H7 (cell line): ENCODE measurements at places on chromosomes 2 and 18. TPM values are rescaled to one million over a fixed set of nuclear protein-coding genes. Genes with fewer than 3 reads are reported as not detected.

DNA sequence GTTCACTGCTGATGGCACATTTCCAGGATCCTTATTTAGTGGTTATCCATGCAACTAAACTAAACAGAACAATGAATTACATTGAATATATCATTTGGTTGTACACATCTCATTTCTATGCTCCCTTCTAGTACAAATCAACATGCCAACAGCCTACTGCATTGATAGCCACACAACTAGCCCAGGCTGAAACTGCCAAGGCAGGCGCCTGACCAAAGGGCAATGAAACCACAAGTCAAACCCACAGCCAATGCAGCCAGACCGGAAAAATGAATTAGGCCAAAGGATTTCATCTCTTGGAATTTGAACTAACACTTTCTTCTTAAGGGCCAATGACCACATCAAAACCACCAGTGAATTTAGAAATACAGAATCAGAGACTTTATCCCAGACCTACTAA lies 196.4 kb downstream of the NOL4 start:
- no peak for DNase-seq

DNA sequence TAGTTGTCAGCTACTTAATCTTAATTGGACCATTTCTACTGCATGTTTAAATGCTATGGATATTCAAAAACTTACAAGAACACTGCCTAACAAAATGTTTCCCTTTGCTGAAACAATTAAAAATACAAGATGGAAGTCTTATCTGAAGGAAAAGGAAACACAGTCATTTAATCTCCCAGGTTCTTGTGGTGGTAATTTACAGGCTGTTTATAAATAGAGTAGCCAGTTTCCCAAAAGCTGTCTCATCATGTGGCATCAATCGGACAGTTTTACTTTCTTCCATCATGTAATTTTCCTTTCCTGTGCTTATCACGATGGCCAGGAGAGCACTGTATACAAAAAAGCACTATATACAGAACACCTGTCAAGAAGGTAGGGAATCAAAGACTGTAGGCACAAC lies 368.1 kb downstream of the ZEB2 start:
- no peak for DNase-seq

- DNase-seq: no peak
Observed at GRCh38 chr18:66971960-66972359, 368.1 kb upstream of the CDH19 start.

DNA sequence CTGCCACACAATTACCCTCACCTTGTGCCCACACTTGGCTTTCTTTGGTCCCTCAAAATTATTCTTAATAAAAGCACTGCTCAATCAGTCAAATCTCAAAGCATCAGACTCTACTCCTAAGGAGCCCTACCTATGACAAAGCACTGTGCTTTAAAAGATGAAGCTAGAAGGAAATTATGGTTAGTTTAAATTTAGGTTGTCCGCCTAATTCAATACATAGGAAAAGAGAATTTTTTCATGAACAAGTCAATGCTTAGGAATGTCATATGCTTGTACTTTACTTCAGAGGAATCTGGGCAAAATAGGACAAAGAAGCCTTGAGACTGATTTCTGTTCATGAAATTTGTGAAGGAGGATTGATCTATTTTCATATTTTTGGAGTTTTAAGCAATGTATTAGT lies 726.4 kb upstream of the CDH2 start:
- DNase-seq: no peak

DNA sequence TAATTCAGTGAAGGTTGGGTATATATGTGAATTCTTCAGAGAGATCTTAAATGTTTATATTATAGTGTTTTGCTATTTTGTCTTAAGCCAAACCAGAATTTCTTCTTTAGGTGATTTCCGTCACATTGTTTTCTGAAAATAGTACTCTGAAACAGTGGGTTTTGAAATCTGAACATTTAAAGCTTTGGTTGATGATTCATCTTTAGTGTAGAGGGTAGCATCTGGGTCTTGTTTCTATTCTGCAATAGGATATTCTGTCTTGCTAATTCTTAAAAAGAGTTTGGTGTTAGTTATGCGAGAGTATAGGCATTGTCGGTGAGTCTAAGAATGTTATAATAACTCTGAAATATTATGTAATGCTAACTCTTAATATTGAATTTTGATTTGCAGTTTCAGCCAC lies 69.6 kb upstream of the FAM237A start:
- DNase-seq: no peak

GRCh38 chr2:43222475-43223309 lies 3.7 kb downstream of the ZFP36L2 start:
- DNase-seq: no peak

GRCh38 chr2:203501873-203502272 lies 33.2 kb downstream of the RAPH1 start:
- DNase-seq: no peak

DNA sequence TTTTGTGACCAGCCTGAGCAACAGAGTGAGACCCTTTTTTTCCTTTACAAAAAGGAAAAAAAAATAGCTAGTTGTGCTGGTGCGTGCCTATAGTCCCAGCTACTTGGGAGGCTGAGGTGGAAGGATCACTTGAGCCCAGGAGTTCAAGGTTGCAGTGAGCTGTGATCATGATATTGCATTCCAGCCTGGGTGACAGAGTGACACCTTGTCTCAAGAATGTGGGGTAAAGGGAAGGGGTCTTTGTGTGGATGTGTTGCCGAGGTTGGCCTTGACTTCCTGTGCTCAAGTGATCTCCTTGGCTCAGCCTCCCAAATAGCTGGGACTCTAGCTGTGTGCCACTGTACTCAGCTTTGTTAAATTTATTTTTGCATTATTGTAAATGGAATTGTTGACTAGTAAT lies 120.6 kb downstream of the ZNF407 start:
- DNase-seq: no peak

DNA sequence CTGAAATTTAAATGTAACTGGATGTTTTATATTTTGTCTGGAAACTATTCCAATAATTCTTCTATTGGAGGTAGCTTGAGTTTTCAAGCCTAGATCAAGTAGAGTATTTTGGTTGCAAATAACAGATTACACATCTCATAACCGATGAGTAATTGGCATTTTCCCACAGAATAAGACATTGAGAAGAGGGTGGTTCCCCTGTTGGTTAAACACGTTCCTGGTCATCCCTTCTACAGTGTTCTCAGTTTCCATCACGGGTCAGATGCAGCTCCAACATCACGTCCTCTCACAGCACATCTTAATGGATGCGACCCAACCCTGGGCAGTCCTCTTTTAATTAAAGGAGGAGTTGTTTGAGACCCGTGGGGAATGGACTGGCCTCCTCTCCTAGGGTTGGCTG lies 149.0 kb upstream of the ZNF516 start:
- no peak for DNase-seq

GRCh38 chr2:213232649-213233437 lies 51.4 kb upstream of the SPAG16 start:
- no peak for DNase-seq

- no peak for DNase-seq
Observed at GRCh38 chr18:79583426-79583825, 96.2 kb upstream of the CTDP1 start.

DNA sequence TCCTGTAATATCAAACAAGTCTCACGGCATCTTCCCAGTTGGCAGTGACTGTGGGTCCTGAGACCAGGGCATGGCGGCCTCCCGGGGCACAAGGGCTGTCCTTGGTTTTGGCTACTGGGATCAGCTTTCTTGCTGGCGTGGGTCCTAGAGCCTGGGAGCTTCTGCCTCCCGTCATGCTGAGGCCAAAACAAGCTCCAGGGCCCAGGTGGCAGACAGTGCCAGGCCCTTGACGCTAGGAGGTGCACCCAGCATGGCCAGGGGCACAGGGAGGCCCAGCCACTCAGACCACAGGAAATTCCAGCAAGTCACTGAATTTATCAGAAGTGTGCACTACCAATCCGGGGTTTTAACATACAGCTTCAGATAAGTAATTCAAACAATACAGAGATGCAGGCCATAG lies 184.7 kb downstream of the EIPR1 start:
- no peak for DNase-seq

- no peak for DNase-seq
Observed at GRCh38 chr2:177708660-177709444, 316.3 kb downstream of the AGPS start.

GRCh38 chr2:63840081-63840784 lies 1.5 kb upstream of the UGP2 start:
- peak; percentile 74 for DNase-seq

DNA sequence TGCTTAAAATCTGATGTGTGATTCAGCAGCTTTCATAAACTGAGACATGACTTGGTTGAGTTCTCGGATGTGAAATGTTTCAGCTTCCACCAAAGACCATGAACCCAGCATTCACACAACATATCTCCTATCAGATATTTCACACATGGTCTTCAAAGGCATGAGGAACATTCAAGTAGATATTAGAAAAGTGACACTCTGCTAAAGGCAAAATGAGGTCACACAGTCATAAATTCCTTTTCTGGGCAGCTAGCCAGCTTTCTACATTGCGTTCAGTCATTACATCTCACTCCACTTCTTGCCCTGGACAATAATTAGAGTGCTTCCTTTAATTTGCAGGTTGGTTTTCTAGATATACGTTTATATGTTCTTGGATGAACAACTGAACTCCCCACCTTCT lies 96.7 kb downstream of the GAREM1 start:
- DNase-seq: no peak

GRCh38 chr2:232008907-232009638 lies 47.6 kb downstream of the DIS3L2 start:
- DNase-seq: no peak

The GNLY gene
- total RNA-seq: not detected in 2 replicates

The MOGAT1 gene
- total RNA-seq: not detected in 2 replicates

The NYAP2 gene
- total RNA-seq: not detected in 2 replicates

The RFX8 gene
- 0.18 TPM in 1 of 2 replicates, not detected in the other for total RNA-seq

The SH3BP4 gene
- 45.8 and 61.4 TPM in 2 replicates for total RNA-seq

The FSHR gene
- not detected in 2 replicates for total RNA-seq

The MOCOS gene
- 1.7 and 2.4 TPM in 2 replicates for total RNA-seq

The PTPN18 gene
- 9.6 and 11.9 TPM in 2 replicates for total RNA-seq

The CENPO gene
- total RNA-seq: 29.0 and 36.6 TPM in 2 replicates

The GTF2A1L gene
- total RNA-seq: 1.7 and 2.5 TPM in 2 replicates
